ENCODE measurements at places on chromosomes 16 and 17.

- DNase-seq, result no peak
These were observed 156.1 kb upstream of the CDH13 start for GRCh38 chr16:82470620-82471152.

GRCh38 chr16:67750466-67750865 lies 31.4 kb upstream of the GFOD2 start:
- DNase-seq, result no peak

GRCh38 chr17:68602289-68602688 lies 1.1 kb upstream of the FAM20A start:
- no peak for DNase-seq

GRCh38 chr16:58487566-58488351 lies 12.2 kb upstream of the NDRG4 start:
- DNase-seq, result peak; percentile 41

DNA sequence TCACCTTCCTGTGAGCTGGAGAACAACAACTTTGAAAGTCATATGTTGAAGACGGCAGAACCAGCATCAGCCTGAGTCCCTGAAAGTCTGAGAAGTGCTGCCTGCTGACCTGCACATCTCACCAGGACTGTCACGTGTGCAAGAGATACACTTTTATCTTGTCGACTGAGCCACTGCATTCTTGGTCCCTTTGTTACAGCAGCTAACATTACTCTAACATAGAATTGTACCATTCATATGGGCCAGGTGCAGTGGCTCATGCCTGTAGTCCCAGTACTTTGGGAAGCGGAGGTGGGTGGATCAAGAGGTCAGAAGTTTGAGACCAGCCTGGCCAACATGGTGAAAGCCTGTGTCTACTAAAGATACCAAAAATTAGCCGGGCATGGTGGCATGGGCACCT lies 40.1 kb downstream of the MARCHF10 start:
- no peak for DNase-seq

DNA sequence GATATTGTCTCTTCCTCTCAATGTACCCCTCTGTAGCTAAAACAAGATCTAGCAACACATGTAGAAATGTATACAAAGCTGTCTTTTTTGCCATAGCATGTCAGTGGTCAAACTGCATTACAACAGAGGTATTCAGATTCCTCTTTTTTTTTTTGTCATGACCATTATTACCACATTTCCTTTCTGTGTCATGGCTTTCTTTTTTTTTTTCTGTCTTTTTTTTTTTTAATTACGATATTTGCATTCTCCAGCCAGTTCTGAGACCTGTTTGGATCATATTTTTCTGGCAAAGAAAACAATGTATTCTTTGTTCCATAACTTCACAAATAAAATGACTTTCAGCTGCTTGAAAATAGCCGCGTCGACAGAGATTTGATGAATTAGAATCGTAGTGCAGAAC lies 27.4 kb upstream of the CAPNS2 start:
- no peak for DNase-seq

- DNase-seq, result no peak
These were observed 113.3 kb downstream of the CCT6B start for GRCh38 chr17:34847938-34848337.

Data from NCI-H1105 (cell line).